ENCODE measurements at places on chromosomes 1 and 21.

DNA sequence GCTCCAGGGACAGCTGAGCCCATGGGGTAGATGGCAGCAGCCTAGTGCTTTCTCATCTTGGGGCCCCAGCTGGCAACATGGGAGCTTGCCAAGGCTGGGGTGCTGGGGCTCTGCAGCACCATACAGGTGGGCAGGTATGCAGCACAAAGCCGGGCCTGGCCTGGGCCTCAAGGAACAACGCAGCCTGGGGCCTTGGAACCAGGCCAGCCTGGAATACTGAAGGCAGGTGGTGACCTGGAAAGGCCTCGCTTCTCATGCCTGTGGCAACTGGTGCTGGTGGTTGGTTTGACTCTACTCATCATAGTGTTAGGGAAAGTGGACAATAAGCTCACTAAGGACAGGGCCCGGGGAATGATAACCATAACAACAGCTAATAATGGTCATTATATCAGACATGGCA lies 27.0 kb upstream of the SDHB start:
- DNase-seq: no peak

GRCh38 chr21:41362605-41363369 lies 960 bp downstream of the MX2 start:
- DNase-seq: no peak

- DNase-seq: no peak
Measured at GRCh38 chr1:18175051-18175450, 67.5 kb downstream of the IGSF21 start.

GRCh38 chr1:20992322-20993056 lies 184.2 kb downstream of the EIF4G3 start:
- peak; percentile 25 for DNase-seq

- DNase-seq: no peak
Measured at GRCh38 chr1:166552706-166553105, 286.6 kb upstream of the POGK start.

DNA sequence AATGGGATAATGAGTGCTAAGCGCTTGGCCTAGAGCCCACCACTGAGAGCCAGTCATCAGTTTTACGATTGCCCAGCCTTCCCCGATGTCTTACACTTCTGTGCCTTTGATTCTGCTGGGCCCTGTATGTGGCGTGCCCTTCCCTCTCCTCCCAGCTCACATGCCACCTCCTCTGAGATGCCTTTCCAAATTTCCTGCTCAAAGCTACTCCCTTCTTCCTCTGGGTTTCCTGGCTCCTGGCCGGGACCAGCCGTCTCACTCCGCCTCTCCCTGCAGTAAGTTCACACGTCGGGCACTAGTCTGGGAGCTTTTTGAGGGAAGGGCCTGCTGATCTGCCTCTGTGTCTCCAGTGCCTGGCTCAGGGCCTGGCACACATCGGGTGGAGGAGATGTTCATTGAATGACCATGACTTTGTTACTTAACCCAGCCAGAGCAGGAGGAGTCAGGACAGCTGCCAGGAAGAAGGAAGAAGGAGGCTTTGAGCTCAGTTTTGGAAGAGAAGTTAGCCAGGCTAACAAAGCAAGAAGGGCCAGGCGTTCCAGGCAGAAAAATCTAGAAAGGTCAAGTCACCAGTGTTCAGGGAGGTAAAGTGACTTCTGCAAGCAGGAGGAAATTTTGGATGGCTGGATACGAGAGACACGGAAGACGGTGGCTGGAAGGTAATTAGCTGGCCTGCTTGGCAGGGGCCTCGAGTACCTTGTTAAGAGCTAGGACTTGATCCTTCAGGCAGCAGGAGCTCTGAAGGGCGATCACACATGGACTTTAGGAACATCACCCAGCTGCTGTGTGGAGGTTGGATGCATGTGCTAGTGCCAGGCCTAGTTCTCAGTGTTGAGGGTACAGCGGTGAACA lies 63.6 kb downstream of the EPHB2 start:
- DNase-seq: peak; percentile 84

DNA sequence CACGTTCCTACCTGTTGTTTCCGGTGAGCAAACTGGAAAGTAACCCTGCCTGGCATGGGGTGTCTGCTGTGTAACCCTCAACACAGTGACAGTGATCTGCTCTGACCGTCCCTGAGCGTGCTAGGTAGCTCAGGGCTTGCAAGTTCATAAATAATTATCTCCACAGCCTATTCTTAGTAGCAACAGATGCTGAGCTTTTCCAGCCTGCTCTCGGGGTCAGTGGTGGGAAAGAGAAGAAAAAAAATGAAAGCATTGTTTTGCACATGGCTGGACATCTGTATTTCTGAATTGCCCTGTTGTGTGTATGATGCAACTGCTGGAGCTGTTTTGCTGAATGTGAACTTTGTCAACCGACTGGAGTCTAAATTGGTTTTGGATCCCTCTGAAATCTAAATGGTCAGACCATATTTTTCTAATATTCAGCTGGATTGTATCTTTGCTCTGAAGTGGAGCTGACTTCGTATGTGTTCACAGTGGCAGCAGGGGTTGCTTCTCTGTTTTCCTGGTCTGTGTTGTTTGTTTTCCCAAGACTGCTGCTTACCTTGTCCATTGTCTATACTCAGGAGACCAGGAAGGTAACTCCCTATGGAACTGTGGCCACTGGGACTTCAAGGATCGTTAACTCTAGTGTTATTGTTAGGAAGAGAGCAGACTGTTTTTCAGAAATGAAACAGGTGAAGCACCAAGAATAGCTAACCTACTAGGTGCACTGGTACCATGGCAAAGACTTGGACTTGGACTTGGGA lies 27.0 kb downstream of the TGFB2 start:
- DNase-seq: no peak

DNA sequence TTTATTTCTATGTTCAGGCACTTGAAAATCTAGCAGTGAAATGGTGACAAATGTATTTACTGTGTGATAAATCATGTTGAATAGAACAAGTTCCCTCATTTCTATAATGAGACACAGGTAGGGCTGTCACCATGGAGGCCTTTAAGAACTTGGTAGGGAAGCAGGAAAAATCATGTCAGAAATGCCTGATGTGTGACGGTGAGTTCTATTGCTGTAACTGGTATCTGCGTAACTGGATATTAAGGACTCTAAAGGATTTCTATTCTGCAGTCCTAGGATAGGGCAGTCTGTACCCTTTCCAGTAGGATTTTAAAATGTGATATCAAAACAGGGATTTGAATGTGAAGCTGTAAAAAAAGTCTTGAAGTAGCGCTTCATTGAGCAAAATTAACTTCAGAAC lies 15.5 kb downstream of the ACTN2 start:
- no peak for DNase-seq

DNA sequence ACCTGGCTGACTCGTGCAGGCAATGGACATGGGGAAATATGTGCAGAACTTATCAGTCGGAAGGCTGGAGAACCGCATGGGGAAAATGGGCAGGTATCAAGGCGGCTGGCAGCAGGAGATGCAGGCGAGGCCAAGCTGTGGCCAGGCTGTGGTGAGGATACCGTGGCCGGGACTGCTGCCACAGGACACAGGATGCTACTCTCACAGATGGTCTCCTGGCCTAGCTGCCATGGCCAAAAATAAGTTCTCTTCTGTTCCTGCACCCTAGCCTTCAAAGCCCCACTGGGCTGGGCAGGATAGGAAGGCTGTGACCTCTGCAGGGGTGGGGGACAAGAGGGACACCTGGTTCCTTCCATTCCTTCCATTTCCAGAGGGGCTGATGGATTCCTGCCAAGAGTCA lies 26.4 kb downstream of the TEX35 start:
- no peak for DNase-seq

DNA sequence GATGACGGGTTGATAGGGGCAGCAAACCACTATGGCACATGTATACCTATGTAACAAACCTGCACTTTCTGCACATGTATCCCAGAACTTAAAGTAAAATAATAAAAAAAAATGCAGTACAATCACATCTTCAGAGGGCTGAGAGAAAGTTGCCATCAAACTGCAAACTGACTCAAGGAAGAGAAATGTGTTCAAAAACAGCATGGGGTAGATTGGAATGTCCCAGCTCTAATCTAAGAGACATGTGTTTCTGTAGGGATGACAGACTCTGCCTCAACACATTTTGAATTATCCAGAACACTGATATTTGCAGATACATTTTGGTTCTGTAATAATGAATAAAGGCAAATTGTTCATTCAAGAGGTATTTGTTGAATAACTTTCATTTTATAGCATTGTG lies 171.2 kb upstream of the RUNX1 start:
- DNase-seq: no peak

GRCh38 chr1:56434740-56435139 lies 144.6 kb downstream of the PLPP3 start:
- no peak for DNase-seq

- DNase-seq: no peak
Measured at GRCh38 chr21:15162921-15163320, 98.1 kb upstream of the NRIP1 start.

GRCh38 chr1:71019233-71019969 lies 28.2 kb downstream of the PTGER3 start:
- DNase-seq: no peak

DNA sequence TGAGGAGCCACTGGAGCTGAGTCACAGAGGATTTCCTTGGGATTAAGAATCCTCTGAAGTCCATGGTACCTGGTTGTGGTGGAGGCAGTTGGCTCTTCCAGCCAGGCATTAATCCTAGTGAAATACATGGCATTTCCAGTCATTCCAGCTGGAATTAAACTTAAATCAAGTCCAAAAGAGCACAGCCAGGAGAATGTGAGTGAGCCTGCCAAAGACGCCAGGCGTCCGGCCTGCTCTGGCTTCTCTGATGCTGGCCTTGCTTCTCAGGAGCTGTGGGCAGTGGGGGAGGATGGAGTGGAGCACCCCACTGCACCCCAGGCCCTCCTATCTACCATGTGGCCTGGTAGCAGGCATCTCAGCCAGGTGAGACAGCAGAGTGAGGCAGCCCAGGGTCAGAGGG lies 23.4 kb upstream of the TENT5C start:
- DNase-seq: peak; percentile 9

- no peak for DNase-seq
Measured at GRCh38 chr1:115437196-115437595, 99.1 kb upstream of the NGF start.

DNA sequence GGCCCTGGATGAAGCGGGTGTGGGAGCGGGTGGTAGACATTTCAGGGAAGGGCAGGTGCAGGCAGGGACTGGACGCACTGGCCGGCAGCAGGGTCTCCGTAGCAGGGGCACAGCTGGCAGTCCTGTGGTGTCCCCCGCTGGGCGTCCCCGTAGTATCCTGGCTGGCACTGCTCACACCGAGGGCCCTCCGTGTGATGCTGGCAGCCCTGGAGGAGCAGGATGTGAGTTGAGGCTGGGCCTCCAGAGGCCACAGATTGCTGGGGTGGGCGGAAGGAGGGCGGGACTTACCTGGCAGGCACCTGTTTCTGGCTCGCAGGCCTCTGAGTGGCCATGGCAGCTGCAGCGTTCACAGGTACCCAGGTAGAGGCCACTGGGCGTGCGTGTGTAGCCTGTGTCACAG lies 62.3 kb downstream of the LDLRAD2 start:
- no peak for DNase-seq

DNA sequence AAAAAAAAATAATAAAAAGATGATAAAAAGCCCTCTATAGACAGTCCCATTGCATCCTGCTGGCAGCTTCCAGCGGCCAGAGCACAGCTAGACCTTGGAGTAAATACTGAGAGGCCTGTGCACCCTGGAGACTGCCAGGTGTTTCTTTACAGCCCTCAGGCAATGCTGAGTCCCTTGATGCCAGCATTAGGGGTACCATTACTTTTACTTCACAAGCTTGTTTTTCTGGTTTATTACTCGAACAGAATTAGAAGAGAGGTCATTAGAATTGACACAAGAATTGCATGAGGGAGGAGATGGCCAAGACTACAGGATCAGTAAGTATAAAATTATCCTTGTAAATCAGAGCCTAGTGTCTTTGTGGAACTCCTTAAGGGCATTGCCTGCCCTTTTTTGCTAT lies 43.6 kb downstream of the AKNAD1 start:
- no peak for DNase-seq

DNA sequence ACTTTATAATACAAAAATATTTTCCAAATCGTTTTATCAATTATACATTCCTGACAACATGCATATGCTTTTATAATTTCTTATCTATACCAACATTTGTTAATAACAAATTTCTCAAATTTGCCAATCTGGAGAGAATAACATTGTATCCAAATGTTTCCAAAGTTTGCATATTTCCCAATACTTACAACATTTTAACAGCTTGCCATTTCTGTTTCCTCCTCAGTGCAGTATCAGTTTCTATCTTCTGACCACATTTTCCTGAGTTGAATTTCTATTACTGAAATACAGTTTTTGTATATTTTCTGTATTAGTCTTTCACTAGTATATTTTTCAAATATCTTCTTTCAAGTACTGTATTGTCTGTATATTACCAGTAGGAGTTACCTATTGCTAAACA lies 1594.3 kb downstream of the PLA2G4A start:
- no peak for DNase-seq

DNA sequence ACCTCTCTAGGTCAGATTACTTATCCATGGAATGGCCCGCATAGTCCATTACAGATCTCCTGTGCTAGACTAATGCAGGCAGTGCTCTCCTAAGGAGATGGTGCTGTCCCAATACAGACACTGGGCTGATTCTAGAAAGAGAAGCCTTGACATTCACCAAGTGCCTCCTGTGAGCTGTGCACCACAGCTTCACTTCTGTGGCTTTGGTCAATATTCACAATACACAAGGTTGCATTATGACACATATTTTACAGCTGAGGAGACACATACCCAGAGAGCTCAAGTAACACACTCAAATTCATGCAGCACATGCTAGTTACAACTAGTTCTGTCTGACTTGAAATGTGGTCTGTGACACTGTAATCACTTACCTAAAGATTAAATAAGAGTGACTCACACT lies 59.4 kb upstream of the LRRC8B start:
- DNase-seq: peak; percentile 24

- peak; percentile 85 for DNase-seq
Measured at GRCh38 chr1:2194319-2194897, at the start of gene FAAP20. Gene FAAP20, minus strand, starts transcription at chr1:2194772. Its CDS starts 23 bp downstream, at chr1:2194749.

DNA sequence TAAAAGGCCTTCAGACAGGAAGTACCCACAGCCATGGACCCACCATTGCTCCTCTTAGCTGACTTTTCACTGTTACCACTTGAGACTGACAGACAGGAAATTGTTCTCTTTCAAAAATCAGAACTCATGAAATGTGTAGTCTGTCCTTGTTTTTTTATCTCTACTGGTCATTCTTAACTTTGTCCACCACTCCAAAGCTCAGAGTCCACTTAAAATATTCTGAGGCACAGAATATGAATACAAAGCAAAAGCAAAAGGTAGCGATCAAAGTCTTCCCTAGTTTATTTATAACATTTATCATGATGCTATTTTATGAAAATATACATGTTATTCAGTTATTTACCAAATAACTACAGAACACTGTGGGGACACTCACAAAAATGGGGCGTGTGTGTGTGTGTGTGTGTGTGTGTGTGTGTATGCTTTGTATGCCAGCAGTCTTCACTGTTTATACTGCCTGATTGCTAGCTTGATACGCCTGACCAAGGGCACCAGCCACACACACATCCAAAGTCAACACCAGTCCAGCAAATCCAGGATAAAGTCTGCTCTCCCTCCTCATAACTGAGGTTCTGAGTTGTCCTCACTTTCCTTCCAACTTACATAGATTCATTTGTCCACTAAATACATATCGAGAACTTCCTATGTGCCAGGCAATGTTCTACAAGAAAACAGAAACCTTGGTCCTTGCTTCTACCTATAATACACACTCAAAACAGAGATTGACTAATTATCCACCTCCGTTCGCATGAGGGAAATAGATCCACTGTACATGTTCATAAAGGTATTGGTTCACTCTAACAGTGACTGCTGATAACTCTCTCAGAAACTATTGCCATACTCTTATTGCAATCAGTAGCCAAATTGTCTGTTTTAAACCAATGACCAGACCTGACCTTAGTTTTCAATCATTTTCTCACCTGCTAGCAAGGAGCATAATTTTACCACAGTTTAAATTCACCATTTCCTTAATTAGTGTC lies 79.4 kb downstream of the ERICH3 start:
- DNase-seq: no peak

GRCh38 chr1:220526294-220526693 lies 1.6 kb upstream of the MARK1 start:
- DNase-seq: peak; percentile 29

Data from astrocyte of the hippocampus (primary cell).